Activated T-cell treated with anti-CD3 and anti-CD28 coated beads for 48 hours (primary cell): ENCODE measurements at places on chromosomes 5 and 9.
A peak's percentile ranks its signal among the peaks of the same experiment; 100 is the strongest.

- no peak for DNase-seq
Measured at GRCh38 chr5:135505973-135506372, 29.8 kb downstream of the NEUROG1 start.

- DNase-seq, result no peak
Measured at GRCh38 chr9:117827456-117827855, 123.3 kb downstream of the TLR4 start.

DNA sequence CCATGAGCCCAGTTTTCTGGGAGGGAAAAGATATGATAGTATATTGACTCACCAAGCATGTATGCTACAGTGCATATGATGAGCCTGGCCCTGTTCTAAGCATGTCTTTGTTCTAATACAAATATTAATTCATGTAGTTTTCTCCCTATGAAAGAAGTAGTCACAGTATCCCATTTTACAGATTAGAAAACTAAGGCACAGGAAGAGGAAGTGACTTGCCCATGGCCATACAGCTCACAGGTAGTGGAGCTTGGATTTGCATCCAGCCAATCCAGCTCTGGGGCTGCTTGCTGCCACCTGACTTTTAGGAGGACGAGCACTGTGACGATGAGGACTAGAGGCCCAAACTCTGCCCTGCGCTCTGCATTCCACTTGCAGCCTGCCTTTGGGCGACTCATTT, 76.4 kb downstream of the AK8 start:
- DNase-seq, result no peak

DNA sequence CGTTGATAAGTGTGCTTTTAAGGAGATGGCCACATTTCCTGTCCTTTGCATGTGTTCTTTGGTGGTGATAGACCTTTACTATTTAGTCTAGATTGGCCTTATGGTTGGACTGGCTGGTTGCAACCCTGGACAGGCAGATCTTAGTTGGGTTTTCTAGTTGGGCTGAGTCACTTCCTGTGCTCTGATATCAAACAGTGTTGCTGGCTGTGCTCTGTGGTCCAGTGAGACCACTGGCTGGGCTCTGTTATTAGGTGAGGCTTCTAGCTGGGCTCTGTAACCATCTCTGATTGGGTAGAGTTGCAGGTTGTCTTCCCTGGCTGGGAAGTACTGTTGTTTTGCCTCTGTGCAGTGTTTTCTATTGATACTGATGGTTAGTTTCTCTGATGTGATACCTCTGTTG, 432.5 kb downstream of the LRRC70 start:
- no peak for DNase-seq

DNA sequence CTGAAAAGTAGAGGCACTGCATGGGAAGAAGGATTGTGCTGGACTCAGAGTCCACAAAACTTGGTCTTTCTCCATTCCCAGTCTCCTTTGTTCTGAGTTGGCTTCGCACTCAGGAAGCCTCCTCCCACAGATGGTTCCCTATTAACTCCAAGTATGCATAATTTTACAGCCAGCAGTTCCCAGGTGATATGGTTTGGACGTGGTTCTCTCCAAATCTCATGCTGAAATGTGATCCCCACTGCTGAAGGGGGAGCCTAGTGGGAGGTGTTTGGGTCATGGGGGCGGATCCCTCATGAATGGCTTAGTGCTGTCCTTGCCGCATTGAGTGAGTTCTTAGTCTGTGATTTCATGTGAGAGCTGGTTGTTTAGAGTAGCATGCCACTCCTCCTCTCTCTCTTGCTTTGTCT, 86.6 kb downstream of the FEM1C start:
- DNase-seq, result no peak

DNA sequence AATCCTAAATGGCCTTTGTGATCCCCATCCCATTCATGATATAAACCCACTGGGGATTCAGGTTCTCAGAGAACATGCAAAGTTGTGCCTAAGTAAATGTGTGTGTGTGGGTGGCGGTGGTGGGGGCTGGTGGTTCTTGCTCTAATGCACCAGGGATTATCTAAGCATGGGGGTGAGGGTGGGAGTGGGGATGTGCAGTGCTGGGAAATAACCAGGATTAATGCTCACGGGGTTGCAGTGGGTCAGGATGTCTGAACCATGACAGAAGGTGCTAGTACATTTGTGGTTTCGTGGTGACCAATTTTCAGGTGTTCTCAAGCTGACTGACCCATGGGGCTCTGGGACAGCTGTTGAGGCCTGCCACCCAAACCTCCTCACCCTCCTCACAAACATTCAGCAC, 101.0 kb downstream of the ZNF608 start:
- DNase-seq, result no peak

DNA sequence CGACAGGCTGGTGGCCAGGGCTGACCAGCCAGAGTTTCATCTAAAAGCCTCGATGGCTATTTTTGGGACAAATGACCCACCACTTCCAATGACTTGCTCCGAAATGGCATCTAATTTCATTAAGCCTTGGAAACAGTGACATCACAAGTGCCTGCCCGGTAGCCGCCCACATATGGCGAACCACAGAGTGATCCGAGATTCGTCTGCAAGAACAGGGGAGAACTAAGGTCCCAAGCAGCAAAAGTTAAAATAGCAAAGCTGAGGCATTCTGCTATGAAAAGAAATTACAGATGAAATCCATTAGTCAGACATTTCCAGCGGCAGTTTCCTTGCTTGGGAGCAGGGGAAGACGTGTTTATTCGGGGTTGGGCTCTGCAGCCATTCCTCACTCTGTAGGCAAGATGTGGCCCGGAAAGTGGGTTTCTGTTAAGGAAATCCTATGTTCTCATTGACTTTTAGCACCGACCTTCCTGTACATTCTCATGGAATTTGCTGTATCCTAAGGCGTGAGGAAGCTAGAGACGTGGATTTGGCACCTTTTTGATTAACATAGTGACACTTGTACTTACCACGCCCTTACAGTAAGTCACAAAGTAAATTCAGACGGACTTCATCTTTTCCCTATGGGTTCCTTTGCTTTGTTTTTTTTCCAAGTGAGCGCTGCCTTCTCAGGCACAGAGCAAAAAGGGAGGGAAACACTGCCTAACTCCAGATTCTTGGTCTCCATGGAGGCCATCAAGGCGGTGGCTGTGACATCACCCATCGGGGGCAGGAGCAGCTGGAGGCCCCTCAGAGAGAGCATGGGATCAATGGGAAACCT, 45.1 kb downstream of the ERGIC1 start:
- peak; percentile 35 for DNase-seq

DNA sequence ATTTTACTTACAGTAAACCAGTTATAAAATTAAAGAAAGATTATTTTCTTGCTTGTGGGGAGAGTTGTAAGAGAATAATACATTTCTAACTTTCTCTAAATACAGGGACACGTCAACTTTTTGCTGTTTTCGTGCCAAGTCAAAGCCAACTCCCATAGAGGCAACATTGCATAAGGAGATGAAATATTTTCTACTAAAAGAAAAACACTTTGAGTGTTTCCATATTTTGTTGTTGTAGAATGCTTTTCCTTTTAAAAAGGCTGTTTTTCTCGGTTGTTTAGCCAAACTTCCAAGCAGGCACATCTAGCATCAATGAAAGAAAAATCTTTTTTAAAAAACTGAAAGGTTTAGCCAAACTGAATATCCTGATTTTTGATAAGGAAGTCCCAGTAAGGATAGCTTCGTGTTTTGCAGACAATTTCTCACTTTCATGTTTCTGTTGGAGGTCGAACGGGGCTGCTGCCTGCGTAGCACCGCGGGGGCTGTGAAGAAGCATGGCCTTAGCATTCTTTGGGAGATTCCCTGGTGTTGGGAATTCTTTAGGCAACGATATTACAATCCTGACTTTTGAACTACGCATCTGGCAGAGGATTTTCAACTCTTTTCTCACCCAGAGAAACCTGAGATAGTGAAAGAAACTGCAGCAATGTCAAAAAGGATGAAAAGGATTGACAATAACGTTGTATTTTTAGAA, 108.1 kb upstream of the FBXL7 start:
- DNase-seq, result no peak

DNA sequence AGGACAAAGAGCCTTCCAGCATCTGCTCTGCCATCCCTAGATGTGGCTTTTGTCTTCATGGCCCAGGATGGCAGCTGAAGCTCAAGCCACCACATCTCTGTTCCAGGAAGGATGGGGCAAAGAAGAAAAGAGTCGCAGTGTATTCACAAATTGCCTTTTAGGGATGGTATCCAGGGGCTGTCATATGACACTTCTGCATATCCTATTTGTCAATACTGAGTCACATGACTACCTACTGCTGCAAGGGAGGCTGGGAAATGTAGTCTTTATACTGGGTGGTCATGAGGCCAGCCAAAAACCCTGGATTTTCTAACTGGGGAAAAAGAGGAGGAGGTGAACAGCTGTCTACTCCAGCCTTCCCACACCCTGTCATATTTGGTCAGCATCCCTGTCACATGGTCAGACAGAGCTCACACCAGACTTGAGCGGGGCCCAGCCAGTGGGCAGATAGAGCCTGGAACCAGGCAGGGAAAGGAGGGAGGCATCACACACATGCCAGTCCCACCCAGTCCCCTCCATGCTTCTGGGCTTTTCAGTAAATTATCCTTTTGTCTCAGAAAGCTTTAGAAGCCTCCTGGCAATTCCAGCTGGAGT, 52.0 kb downstream of the OLFM1 start:
- no peak for DNase-seq

DNA sequence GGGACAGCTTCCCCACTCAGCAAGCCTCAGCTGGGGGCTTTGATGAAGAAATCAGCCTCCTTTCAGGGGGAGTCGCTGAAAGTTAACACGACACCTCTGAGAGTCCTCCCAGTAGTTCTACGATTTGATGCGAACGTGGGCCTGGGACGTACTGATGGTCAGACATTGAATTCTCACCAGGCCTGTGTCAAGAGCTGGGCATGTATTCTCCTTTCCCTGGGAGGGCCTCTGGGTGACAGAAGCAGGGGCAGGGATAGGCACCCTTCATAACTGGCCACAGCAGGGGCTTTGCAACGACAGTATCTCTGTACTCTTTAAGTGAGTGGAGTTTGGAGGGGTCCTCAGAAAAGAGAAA, 15.6 kb upstream of the COL5A1 start:
- no peak for DNase-seq

DNA sequence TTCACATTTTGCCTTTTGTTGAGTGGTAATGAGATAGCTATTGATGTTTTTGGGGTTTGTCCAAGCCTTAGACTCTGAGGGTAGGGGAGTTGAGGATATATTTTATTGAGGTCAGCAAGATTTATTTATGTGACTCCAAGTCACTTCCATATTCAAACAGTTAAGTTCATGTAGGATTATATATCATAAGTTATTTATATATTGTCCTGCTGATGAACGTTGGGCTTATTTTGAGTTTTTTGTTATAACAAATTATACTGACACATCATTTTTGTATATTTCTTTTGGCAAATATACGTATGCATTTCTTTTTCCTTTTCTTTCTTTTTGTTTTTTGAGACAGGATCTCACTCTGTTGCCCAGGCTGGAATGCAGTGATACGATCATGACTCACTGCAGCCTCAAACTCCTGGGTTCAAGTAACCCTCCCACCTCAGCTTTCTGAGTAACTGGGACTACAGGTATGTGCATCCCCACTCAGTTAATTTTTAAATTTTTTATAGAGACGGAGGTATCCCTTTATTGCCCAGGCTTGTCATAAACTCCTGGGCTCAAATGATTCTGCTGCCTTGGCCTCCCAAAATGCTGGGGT, 23.5 kb upstream of the IL12B start:
- no peak for DNase-seq

- DNase-seq, result no peak
Measured at GRCh38 chr9:23659346-23660006, 166.6 kb downstream of the ELAVL2 start.

DNA sequence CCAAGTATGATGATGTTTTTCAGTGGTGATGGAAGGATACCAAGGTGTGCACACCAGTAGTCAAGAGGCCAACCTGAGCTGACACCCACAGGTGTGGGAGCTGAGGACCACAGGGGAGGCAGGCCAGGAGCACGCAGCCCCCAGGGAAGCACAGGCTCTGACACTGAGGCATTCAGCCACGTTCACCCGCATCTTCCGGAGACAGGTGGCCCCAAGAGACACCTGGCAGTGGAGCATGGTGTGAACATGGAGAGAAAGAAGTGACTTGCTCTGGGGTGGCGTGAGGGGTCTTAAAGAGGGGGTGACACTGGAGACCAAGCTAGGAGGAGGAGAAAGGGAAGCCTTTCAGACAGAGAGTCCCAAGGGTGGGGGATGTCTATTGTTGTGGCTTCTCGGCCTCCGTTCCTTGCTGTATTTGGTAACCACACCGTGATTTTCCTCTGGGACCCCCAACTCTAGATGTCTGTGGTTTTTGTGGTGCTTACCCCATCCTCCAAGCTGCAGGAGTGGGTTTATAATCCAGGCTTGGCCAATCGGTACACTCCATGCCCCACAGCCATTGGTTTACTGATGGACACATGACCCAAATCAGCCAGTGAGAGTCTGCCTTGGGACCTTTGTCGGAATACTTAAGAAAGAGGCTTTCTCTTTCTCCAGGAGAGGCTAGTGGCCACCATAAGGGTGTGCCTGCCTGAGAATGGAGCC, 84.6 kb downstream of the HRH2 start:
- no peak for DNase-seq

DNA sequence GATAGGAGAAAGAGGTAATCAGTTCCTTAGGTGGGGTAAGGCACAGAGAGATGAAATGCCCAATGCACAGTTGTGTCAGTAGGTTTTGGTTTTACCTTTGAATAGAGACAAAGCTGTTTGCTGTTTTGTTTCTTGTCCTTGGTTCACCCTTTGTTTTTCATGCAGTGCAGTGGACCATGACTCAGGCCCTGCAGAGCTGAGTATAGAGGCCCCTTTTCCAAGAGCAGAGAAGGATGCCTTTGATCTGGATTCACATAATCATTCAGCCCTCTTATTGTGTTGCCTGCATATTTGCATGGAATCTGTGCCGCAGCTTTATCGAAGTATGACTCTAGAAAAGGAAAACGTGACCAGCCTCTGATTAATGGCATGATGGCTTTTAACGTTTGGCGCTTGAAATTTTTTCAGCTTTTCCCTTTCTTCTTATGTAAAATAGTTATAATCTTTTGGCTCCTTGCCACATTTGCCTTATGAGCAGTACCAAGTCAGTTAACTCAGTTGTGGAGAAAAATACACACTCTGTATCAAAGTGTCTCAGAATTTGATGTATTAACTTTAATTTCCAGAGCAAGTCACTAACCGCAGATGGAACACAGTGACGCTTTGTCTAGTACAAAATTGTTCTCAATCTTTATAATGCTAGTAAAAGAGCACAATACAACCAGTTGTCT, 197.6 kb downstream of the KDM4C start:
- DNase-seq, result no peak

GRCh38 chr5:126525630-126526245, 69.3 kb downstream of the ALDH7A1 start:
- DNase-seq, result no peak

DNA sequence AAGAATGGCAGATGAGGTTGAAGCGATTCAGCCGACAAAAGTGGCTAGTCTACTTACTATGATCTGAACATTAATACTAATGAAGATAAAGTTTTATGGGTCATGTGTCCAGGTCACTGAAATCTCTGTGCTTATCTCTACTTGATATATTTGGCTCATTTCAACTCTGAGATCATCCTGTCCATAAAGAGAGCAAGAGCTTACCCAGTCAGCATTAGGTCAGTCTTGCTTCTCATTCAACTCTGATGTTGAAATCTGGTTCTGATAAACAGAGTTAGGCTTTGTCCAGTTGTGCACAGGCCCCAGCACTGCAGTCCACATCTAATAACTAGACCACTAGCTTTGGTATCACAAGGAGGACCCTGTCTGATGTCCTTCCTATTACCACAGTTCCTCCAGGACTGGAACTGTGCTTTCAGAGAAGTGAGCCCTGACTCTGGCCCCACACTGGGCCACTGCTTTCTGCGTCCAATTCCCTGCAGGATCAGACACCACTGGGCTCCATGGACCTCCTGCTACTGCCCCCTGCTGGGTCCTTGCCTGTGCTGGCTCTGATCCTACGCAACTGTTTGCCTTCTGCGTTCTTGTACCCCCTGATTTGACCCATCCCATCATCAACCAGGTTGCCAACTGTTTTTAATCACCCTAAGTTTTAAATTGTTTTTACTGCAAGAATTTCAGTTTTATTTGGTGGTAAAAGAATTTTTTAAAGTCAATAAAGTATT, 23.7 kb upstream of the FAM120A start:
- DNase-seq, result peak; percentile 6
